ENCODE measurements at places on chromosomes 2 and 18.

GRCh38 chr2:113202305-113203216, 28.8 kb downstream of the PSD4 start:
- no peak for DNase-seq

- no peak for DNase-seq
These were observed 40.8 kb upstream of the FRZB start for GRCh38 chr2:182907081-182907830.

DNA sequence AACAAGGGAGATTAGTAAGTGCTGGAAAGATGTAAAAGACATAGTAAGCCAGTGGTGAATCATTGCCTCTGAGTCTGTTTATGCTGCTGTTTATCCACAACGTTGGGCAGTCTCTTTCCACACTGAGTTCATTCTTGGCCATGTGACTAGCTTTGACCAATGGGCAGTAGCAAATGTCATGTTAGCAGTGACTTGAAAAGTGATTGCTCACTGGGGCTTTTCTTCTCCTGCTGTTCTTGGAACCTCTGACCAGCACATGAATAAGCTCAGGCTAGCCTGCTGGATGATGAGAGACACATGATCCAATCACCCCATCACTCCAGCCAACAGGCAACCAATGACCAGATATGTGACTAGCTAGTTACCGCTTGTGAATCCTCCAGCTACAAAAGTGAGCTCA, 360.4 kb downstream of the SLC4A3 start:
- no peak for DNase-seq

DNA sequence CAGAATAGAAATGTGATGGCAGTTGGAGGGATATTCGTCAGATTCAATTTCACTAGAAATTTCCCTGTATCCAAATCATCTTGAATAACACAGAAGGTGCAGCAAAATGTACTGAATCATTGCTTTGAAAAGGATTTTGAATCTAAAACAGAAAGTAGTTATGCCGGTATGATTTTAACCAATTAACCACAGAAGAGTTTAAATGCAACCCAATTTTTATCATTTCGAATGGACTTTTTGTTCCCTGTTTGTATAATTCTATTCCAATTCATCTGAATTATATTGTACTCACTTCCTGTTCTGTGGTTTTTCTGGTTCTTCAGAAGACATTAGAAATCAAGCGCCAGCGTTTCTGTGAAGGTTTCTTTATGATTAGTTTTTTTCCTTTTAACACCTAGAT, 190.4 kb downstream of the MYO3B start:
- DNase-seq, result no peak

DNA sequence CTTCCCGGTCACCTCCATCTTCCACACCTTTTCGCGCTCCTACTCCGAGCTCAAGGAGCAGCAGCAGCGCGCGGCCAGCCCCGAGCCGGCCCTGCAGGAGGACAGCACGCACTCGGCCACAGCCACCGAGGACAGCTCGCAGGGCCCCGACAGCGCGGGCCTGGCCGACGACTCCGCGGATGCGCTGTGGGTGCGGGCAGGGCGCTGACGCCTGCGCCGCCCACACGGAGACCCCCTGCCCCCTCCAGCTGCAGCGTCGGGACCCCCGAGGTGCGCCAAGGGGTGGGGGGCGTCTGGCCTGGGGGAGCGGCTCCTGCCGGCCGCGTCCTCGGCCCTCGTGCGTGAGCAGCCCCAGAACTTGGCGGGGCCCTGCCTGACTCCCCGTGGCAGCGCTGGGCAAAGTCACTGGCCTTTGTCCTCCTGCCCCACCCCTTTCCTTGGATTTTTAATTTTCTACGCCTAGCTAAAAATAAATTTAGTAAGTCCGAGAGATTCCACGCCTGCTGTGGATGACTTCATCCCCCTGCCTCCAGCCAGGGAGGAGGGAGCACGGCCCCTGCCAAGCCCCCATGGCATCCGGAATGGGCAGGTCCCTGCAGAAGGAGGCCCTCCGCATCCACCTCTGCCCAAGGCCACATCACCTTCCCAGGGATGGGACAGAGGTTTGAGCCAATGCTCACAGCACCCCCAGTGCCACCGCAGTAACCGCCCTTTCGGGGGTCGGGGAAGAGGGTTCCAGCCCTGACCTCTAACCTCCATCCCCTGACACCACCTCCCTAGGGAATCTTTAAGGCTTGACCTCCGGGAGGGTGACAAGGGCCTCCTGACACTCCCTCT, 51.6 kb downstream of the SLC66A2 start:
- no peak for DNase-seq

- DNase-seq, result no peak
These were observed 151.0 kb upstream of the COPS8 start for GRCh38 chr2:236934656-236935055.

- no peak for DNase-seq
These were observed 200.2 kb downstream of the RIT2 start for GRCh38 chr18:42915299-42915698.

- DNase-seq, result peak; percentile 40
These were observed 2.8 kb downstream of the UGGT1 start for GRCh38 chr2:128093762-128094161.

DNA sequence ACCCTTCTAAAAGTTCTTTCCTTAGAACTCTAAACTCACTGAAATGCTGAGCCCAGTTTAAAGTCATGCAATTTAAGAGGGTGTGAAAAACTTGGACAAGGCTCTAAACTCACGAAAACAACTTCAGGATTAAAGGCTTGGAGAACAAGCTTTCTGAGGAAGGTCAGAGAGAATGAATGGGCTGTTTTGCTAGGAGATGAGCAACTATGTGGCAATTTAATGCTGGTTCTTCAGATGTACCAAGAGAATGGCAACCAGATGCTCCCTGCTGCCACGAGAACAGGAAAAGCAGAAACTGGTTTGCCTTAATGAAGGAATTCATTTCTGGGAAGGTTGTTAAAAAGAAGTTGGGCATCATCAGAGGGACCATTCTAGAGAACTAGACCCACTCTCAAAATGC, 77.8 kb upstream of the PMAIP1 start:
- no peak for DNase-seq

GRCh38 chr2:43223521-43224001, 2.8 kb downstream of the ZFP36L2 start:
- peak; percentile 40 for DNase-seq

DNA sequence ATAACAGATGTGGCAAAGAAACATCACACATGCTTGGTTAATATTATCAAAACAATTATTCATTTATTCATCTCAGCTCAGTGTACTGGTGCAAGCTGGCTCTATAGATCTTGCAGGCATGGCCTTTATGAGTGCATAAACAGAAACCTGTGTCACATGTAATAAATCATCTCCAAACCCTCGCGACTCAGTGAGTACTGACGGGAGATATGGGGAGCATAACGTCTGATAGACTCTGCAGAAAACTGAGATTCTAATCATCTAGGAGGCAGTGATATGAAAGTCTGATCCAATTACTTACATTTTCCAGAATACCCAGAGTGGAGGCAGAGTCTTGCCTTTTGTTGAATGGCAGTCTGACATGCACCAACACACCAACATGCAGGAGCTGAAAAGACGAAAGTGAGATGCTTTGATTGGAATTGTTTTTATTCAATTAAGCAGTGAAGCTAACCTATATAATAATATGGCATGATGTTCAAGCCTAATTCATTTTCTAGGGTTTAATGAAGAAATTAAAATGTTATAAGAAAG, 416.8 kb downstream of the RNF144A start:
- DNase-seq, result no peak

DNA sequence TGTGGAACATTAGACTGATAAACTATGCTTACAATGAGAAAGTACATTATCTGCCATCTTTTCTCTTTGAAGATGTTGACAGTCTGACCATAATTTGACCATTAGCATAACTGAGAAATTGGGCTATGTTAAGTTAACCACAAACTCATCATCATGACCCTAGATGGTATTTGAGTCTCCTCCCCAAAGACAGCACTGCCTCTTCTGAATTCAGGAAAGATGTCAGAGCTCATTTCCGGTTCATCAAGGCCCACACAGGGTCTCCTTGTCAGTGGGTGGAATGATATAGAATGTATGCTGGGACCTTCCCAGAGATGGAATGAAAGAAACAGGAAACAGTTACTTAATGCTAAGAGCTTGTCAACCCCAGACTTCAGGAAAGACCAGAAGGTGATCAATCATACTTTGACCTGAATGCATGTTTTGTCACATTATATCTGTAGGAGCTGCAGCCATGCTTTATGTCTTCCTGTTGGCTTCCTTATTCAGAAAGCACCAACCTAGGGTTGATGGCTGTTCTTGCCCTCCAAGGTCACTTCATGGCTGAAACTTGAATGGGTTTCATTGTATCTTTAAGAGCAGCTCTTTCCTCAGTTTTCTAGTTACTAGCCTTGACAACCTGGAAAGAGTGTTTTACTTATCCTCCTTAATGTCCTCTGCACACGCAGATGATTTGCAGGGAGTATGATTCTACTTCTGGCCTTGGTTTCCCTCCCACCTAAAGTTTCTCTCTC, 99.1 kb upstream of the NEUROD1 start:
- no peak for DNase-seq

DNA sequence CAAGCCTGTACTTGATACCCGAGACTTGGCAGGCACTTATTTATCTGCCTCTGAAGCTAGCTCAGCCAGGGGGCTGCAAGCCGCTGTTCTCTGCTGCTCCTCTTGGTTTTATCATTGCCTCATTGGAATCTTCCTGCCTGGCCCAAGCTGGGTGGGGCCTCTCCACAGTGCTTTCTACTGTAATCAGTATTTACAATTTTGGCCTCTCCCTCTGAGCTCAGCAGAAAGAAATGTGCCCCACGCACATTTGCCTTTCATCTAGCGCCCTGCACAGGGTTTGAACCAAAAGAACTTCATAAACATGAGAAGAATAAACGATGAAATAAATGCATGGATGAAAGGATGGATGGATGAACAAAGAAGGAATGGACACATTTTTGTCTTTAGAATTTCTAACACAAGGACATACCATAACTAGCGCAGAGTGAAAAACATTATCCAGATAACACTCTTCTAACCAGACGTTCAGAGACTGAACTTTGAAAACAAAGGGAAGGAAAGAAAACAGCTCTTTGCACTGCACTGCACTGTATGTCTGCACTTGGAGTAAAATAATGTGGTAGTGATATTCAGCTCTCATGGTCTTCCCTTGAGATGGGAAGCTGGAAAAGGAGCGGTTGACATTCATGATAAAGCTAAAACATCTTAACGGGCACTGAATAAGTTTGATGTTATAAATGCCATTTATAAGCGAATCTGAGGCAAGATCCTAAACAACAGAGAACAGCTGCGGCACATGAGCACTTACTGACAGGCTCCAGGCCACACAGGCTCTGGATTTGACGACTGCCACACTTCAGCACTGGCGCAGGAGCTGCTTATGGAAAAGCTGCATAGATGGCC, 86.8 kb upstream of the SP3 start:
- DNase-seq, result peak; percentile 78

GRCh38 chr2:28484835-28485234, 11.0 kb upstream of the PLB1 start:
- DNase-seq, result no peak

GRCh38 chr18:55435592-55435991, 152.4 kb downstream of the TCF4 start:
- DNase-seq, result no peak

DNA sequence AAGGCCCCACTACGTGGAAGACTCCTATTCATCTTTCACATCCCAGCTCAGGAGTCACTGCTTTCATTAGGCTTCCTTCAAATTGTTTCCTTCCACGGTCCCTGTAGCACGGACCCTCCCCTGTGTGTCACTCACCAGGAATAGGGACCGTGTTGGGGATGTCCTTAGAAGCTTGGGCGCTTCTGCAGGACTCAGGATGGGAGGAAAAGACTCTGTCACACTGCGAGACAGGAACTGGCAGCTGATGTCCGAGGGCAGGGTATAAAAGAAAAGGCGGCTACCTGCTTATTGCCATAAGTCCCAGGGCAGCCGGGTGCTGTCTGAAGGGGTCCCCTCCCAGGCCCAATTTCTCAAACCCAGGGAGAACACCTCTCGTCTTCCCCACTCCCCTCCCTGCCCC, 79.1 kb downstream of the BCL2L11 start:
- no peak for DNase-seq

DNA sequence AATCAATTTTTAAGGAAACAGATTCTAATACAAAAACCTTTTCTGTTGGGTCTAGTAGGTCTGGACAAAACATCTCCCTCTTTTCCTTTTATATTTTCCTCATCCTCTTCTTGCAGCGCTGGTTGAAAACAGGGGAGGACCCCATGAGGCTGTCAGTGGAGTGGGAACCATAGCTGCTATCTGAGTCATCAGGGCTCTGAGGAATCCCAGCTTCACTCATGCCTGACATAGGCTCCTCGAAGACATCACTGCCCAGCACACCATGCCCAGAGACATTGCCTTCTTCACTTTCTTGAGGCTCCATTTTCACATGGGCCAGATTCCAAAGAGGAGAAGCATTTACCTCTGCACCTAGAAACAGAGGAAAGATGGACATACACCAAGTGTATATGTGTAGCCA, 10.0 kb downstream of the SUPT7L start:
- DNase-seq, result no peak

- no peak for DNase-seq
These were observed 23.6 kb upstream of the STAT4 start for GRCh38 chr2:191174442-191174841.

GRCh38 chr2:239940861-239941570, 84.1 kb downstream of the NDUFA10 start:
- no peak for DNase-seq

DNA sequence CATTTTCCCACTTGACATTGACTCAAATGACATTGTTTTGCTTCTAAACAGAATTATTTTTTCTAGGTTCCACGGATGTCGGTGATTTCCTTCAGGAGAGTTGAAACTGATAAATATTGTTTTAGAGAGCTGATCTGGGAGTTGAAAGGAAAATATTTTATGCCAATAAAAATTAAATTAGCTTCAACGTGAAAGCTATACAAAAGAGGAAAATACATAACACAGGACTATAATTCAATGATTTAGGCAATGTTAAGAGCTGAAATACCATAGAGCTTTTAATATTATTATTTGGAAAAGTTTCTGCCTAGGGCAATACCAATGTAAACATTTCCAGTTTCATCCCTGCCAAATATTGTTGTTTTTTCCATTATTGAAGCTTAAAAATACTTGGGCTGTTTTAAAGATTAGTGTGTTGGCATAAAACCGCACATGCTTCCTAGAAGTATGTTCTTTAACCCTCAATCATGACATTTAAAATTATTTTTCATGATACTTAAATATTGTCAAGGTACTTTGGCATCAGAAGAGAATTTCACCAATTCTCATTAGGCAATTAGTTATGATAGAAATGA, 18.6 kb upstream of the PDE1A start:
- no peak for DNase-seq

- DNase-seq, result no peak
These were observed 19.4 kb downstream of the PSMD14 start for GRCh38 chr2:161327582-161327981.

- no peak for DNase-seq
These were observed 102.5 kb downstream of the USP40 start for GRCh38 chr2:233464056-233464455.

GRCh38 chr18:74092922-74093321, 54.7 kb downstream of the FBXO15 start:
- DNase-seq, result no peak

DNA sequence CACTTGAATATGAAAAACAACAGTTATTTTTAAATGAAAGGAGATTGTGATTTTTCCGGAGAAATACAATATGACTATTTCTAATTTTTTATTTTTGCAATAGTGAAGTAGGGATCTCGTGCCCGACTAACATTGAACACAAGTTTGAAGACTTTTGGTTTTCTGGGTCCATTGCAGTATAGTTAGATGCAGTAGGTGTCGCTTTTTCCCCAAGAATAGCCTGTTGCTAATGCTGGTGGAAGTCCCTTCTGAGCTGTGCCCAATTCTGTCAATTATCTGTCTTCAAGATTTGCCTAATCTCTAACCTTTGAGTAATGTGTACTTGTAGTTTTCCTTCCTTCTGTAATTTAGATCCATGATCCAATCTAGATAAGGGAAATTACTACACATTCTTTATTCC, 36.5 kb downstream of the SEMA4F start:
- DNase-seq, result peak; percentile 12
